Lower lobe of right lung (tissue), 2 donors: ENCODE measurements at places on chromosomes 1 and 21.

GRCh38 chr1:92817137-92817697, 14.6 kb upstream of the RPL5 start:
- no peak for DNase-seq
- no peak overlapping the region for H3K4me3 ChIP-seq
- H3K27me3 ChIP-seq: no peaks in the 10 kb centered on the region
- H3K36me3 ChIP-seq: no peaks in the 10 kb centered on the region
- H3K27ac ChIP-seq: no peak overlapping the region

DNA sequence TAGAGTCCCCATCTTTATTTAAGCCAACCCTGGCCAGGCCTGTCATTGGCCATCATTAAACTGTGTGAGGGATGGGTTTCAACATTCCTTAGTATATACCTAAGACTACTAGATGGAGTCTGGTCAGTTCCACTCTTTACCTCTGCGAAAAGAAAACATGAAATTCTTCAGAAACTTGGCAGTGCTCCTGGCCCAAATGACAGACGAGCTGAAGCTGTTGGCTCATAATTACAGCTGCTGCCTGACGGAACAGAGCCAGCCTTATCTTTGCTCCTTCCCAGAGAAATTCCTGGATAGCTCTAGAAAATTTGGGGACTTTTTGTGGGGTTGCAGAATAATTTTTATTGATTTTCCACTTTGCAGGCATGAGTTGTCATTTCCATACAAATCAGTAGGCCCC, 30.4 kb downstream of the NPHS2 start:
- no peak for DNase-seq
- no peaks in the 10 kb centered on the region for H3K4me1 ChIP-seq
- no peaks in the 10 kb centered on the region for H3K36me3 ChIP-seq

DNA sequence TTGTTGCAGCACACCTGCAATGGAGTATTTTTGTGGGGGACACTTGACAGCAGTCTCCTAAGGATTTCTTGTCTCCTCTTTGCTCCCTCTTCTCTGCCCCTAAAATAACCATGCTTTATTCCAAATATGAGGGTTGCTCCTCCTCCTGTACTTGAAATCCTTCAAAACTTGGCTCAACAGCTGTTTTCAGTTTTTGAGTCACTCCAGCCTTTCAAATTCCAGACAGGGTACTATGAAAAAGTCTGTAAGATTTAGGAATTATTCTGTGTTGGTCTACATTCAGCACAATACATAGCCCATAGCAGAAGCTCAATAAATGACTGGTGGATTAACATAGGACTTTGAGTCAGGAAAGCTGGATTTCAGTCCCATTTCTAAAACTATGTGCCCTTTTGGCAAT, 5.5 kb downstream of the AP4B1 start:
- DNase-seq: no peak
- peaks cover 71% of the 10 kb centered on the region for H3K36me3 ChIP-seq
- H3K4me1 ChIP-seq: peaks cover 26% of the 10 kb centered on the region

DNA sequence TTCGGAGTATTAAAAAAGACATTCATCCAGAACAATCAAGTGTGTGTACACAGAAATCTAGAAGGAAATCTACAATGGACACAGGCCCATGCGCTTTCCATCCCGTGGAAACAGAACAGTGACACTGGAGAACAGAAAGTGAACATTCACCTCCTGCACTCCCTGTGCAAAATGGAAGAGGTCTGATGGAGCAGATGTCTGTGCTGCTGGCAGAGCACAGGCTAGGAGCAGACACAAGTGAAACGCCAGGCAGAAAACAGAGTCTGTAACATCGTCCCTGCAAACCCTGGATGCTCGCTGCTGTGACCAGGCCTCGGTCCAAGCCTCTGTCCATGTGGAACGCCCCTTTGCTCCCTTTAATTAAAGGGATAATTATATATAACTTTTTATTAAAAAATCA, 36.1 kb downstream of the SLC45A1 start:
- H3K27ac ChIP-seq: no peak overlapping the region
- DNase-seq: no peak
- H3K4me1 ChIP-seq: peaks cover 7% of the 10 kb centered on the region
- peaks cover 68% of the 10 kb centered on the region for H3K36me3 ChIP-seq
- no peak overlapping the region for H3K4me3 ChIP-seq

DNA sequence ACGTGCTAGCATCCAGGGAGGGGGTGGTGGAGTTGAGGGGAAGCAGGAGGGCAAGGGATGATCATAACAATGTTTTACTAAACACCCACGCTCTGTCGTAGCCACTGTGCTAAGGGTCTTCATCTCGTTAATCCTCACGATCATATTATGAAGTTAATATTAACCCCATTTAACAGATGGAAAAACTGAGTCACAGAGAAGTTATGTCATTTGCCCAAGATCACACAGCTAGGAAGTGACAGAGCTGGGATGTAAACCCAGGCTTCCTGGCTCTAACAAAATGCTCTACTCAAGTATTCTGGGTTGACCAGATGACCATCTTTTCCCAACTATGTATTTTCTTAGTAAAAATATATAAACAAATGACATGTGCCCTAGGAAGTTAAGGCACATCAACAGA, 88.7 kb downstream of the TAS1R2 start:
- H3K4me3 ChIP-seq: no peak overlapping the region
- H3K4me1 ChIP-seq: no peaks in the 10 kb centered on the region
- no peak for DNase-seq
- H3K36me3 ChIP-seq: no peaks in the 10 kb centered on the region

GRCh38 chr1:12552951-12553921, 64.8 kb downstream of the DHRS3 start:
- peak overlapping the region; percentile 41 for H3K27ac ChIP-seq
- DNase-seq: peak; percentile 33
- H3K4me3 ChIP-seq: no peak overlapping the region
